NCI-H1105 (cell line): ENCODE measurements at places on chromosomes 4 and X.

DNA sequence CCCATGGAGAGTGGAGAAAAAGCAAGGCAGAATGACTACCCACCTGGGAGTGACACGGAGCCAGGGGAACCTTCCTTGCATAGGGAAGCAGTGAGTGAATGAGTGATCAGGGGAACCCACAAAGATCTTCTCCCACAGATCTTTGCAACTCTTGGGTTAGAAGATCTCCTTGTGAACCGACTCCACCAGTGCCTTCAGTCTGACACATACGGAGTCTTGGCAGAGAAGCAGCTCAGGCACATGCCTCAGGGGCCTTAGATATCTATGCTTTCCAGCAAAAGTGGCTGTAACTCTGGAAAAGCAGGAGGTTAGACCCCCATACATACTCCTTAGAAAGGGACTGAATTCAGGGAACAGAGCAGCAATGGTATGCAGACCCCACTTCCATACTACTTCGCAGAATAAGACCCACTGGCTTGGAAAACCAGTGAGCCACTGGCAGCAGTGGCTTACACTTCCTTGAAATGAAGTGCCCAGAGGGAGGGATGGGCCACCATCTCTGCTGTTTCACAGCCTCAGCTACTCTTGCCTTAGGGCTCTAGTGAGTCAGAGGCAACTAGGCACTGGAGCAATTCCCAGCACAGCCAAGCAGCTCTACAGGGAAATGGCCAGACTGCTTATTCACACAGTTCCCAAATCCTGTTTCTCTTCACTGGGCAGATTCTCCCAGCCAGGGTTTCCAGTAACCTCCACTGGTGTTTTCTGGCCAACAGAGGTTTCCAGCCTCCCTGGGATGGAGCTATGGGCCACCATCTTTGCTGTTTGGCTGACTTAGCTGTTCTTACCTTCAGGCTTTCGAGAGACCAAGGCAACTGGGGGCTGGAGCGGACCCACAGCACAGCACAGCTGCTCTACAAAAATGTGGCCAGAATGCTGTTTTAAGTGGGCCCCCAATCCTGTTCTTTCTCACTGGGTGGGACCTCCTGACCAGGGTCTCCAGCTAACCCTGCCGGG, 82.8 kb upstream of the TCEAL2 start:
- DNase-seq, result no peak

GRCh38 chr4:87633243-87633642, 16.8 kb upstream of the DMP1 start:
- DNase-seq, result peak; percentile 9

DNA sequence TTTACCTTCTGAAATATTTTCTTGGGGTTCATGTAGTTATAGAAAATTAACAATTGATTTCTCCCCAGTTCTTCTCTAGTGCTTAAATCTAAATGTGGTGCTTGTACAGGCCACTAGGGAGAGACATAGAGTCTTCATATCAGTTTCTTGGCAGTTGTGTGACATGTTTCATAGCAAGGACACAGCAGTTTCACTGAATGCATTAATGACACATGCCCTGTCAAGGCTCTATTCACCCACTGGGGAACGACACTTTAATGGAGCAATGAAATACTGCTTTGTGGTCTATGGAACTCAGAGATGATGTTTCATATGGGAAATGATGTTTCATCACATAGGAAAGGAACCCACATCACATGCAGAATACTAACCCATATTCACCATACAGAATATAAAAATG, 2.8 kb downstream of the VEGFC start:
- DNase-seq, result peak; percentile 1

DNA sequence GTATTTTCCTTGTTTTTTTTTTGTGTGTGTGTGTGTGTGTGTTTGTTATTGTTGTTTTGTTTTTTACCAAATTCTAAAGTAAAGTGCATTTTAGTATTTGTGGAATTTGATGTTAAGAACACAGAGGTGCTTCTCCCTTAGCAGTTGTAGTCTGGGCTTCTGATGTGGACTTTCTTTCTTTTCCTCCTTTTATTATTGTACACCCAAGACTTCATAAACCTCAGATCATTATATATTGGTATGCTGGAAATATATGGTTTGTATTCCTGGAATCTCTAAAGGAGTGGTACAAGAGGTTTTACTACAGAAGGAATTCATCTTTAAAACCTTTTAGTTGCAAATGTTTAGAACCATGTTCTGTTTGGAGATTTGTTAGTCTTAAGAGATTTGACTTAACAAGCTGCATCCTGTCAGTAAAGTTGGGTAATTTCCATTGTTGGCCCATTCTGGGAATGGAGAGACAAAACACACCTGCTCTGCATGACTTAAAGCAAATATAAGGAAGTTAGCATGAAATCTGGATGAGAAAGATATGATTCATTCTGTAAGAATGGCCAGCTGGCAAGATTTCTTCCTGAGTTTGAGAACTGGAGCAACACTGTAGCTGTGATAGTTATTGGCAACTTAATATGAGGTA, 64.0 kb downstream of the SMAD1 start:
- no peak for DNase-seq

- no peak for DNase-seq
These were observed 24.4 kb upstream of the DYNLT3 start for GRCh38 chrX:37871626-37872302.

- no peak for DNase-seq
These were observed 64.5 kb downstream of the FAM9B start for GRCh38 chrX:8969378-8969777.

DNA sequence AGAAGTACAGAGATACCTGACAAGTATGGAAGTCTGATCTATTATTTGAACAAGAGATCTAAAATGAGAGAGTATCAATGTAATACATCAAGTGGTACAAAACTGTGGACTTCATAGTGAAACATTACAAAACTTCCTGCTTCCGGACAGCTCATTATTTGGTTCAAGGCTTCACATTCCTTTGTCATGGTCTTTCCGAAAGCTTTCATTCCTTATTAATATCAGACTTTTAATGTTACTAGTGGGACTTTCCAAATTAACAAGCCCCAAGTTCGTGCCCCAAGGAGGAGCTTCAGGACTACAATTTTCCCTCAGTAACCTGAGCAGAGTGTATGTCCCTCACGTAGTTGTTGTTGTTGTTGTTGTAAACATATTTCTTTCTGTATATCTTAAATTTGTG, 1.2 kb downstream of the CHIC2 start:
- DNase-seq, result no peak

DNA sequence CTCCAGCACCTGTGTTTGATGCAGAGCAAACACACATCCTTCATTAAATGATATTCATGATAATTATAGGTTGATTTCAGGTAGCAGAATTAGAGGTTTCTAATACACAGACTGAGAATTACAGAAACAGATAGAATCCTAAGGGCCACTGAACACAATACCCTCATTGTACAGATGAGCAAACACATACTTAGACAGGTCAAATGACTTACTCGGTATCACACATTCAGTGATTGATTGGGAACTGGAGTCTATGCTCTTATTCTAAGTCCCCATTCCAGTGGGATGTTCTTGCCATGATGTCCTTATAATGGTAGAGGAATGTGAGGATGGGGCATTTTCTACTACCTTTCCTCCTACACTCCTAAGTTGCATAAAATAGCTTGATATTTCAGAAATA, 70.8 kb downstream of the DCAF8L1 start:
- no peak for DNase-seq

DNA sequence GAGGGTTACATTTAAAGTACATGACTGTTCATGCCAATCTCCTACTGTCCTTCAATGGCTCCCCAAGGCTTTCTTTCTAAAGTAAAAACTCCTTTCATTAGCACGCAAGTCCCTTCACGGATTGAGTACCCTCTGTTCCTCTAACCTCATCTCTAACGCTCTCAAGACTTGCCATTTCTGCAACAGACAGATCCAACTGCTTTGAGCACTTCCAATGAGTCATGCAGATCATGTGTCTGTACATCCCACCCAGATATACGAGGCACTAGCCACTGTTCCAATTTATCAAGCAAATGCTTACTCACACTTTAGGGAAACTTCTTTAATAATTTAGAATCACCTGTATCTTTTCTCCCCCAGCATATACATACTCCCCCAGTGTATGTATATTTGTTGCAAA, 332.5 kb upstream of the ZFP42 start:
- no peak for DNase-seq

DNA sequence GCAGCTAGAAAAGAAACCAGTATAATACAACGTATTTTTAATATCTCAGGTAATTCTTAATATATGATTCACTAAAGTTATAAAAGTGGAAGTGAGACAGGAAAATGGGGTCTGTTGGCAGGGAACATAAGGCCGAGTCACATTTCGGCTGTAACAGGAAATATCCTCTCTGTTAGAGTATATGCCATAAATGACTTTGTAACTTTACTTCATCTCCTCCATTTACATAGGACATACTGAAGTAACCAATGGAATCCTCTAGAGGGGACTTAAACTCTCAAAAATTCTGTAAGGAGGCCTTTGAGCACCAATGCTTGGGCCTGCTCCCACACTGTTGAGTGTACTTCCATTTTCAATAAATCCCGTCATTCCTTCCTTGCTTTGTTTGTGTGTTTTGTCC, 71.3 kb downstream of the ANKRD17 start:
- no peak for DNase-seq

DNA sequence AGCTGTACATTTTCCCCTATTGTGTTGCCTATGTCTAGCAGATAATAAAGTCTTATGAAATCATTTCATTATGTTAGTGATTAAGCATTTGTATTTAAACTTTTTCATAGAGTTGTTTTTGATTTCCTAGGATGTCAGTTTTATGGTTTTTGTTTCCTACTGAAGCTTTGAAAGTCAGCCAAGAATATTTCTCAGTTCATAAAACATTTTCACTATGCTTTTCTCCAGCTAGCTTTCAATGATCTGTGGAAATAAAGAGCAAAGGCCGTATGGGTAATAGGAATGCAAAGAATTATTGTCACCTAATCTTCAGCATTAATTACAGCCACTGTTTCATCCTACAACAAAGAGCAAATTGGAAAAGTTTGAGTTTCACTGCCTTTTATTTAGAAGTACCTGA, 145.7 kb upstream of the NUDT6 start:
- DNase-seq, result no peak

GRCh38 chr4:57320217-57320616, 210.0 kb upstream of the IGFBP7 start:
- DNase-seq, result no peak

DNA sequence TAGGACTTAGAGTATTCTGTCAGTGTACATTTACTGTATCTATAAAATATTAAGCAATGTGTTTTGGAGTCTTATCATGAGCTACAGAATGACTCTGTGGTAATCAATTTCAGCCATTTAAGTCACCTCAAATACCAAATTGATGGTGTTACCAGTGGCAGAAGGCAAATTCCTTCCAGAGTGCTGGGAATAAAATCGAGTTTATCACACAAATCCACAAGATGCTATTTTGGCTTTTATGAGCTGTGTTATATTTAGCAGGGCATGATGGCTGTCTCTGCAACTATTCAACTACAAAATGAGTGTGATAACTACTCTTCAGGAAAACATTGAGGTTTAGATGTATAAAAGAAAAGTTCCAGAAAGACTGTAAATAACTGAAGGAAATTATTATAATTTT, 78.2 kb downstream of the AREG start:
- no peak for DNase-seq

- no peak for DNase-seq
These were observed 70.1 kb downstream of the MID1IP1 start for GRCh38 chrX:38871129-38872029.

DNA sequence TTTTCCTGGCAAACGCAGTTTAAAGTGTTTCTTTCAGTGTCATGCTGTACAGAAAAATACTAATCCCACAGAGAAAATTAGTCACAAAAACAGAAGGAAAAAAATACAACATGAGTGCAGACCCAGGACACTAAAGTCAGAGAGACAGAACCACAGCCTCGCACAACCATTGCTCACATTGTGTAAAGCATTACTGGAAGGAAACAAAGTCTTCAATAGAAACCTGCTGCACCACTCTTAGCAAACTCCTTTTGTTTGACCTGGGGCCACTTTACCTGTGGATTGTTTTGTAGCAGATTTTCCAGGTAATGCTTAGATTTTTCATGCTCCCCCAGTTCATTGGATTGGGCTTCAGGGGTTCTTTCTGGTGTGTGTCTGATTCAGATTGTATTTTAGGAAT, 131.8 kb upstream of the TMLHE start:
- DNase-seq, result no peak

GRCh38 chrX:54182194-54182863, 725 bp downstream of the FAM120C start:
- DNase-seq, result peak; percentile 46

GRCh38 chrX:11792461-11793421, 34.7 kb downstream of the MSL3 start:
- no peak for DNase-seq

- no peak for DNase-seq
These were observed 56.3 kb downstream of the MSN start for GRCh38 chrX:65723706-65724105.
